ENCODE measurements at places on chromosomes 1 and 21. TPM values are rescaled to one million over a fixed set of nuclear protein-coding genes. Genes with fewer than 3 reads are reported as not detected.

The ELAPOR1 gene
- 0.46 TPM for total RNA-seq

The B4GALT2 gene
- 66.8 TPM for total RNA-seq

The SVBP gene
- 15.3 TPM for total RNA-seq

The APCS gene
- not detected for total RNA-seq

The GJB5 gene
- total RNA-seq, result 0.15 TPM

The TSPEAR gene
- not detected for total RNA-seq

The SPRR2B gene
- not detected for total RNA-seq

The RHOU gene
- total RNA-seq, result 11.4 TPM

The CHIT1 gene
- not detected for total RNA-seq

The GPR37L1 gene
- 0.14 TPM for total RNA-seq

The GJA9 gene
- not detected for total RNA-seq

The USP1 gene
- 21.2 TPM for total RNA-seq

The NBPF20 gene
- total RNA-seq, result 3.0 TPM

The KRTAP19-1 gene
- not detected for total RNA-seq

The PKLR gene
- total RNA-seq, result not detected

The KRTAP21-2 gene
- not detected for total RNA-seq

The MIXL1 gene
- total RNA-seq, result not detected

The CDC20 gene
- 204 TPM for total RNA-seq

The NBPF10 gene
- total RNA-seq, result 1.1 TPM

The PEX10 gene
- total RNA-seq, result 23.1 TPM

The PLPPR4 gene
- total RNA-seq, result 0.02 TPM

The CFHR1 gene
- 0.15 TPM for total RNA-seq

The OR2L3 gene
- total RNA-seq, result not detected

The DIO1 gene
- not detected for total RNA-seq

The ACTL8 gene
- 1.8 TPM for total RNA-seq

The IKBKE gene
- total RNA-seq, result 6.7 TPM

The BCAN gene
- 0.13 TPM for total RNA-seq

The PLA2G5 gene
- not detected for total RNA-seq

The TMOD4 gene
- not detected for total RNA-seq

The CRB1 gene
- not detected for total RNA-seq

The GBP6 gene
- total RNA-seq, result not detected

The NUP210L gene
- not detected for total RNA-seq

The KLHDC7A gene
- 1.5 TPM for total RNA-seq

The HENMT1 gene
- 4.4 TPM for total RNA-seq

The HSPA6 gene
- total RNA-seq, result 1.4 TPM

The MTX1 gene
- 76.9 TPM for total RNA-seq

The BACH1 gene
- total RNA-seq, result 5.4 TPM

The PODN gene
- total RNA-seq, result not detected

The S100A8 gene
- not detected for total RNA-seq

The CYP2J2 gene
- not detected for total RNA-seq

The FAM167B gene
- 0.45 TPM for total RNA-seq

The HRNR gene
- total RNA-seq, result not detected

The C1QC gene
- not detected for total RNA-seq

The STPG1 gene
- total RNA-seq, result 6.9 TPM

The CHIA gene
- total RNA-seq, result not detected

The BMP8B gene
- 5.3 TPM for total RNA-seq
